ENCODE measurements at places on chromosomes 3 and 15. TPM values are rescaled to one million over a fixed set of nuclear protein-coding genes. Genes with fewer than 3 reads are reported as not detected.

- DNase-seq, result no peak
Observed at GRCh38 chr3:78941587-78941986, 826.2 kb downstream of the ROBO1 start.

DNA sequence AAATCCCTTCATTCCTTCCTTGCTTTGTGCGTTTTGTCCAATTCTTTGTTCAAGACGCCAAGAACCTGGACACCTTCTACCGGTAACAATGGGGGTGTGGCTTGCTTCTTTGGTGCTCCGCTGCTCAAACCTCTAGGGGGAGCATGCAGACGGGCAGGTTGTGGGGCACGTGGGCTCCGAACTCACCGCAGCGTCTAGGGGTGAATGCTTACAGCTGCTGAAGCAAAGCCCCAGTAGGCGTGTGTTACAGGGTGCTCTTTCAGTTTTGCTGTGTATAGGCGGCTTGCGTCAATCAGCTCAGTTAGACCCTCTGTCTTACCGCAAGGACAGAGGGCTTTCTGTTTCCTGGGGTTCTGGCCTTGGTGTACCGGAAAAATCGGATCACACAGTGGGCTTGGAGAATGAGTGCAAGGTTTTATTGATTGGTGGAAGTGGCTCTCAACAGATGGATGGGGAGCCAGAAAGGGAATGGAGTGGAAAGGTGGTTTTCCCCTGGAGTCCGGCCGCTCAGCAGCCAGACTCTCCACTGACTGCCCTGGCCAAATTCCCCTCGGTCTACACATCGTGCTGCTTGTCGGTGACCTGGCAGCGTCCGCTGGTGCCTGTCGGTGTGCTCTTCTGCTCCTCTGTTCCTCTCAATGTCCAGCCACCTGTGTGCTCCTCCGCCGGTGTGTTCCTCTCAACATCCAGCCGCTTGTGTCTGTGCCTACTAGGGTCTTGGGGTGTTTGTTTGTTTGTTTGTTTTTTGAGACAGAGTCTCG lies 1.2 kb upstream of the LRRC34 start:
- peak; percentile 80 for DNase-seq

DNA sequence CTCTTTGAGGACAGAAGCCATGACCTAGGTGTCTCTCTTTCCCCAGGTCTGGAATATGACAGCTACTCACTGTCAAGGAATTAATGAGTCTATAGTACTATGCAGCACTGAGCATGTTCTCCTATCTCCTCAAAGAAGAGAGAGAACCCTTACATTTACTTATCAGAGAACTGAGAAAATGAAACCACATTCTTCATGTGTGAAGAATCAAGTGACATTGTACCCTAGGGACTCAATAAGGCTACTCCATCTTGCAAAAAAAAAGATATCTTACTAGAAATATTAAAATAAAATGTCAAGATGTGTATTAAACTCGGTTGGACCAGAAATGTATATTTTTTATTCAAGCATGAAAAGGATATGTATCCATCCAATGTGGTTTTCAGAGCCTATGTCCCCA lies 133.2 kb upstream of the COL8A1 start:
- DNase-seq, result no peak

The RBP2 gene
- not detected for total RNA-seq

The ADAMTSL3 gene
- total RNA-seq, result not detected
